Effector memory CD4-positive, alpha-beta T cell (primary cell): ENCODE measurements at places on chromosomes 2 and 18.

- H3K4me3 ChIP-seq: no peak overlapping the region
- no peak for DNase-seq
- no peaks in the 10 kb centered on the region for H3K4me1 ChIP-seq
- peaks cover 7% of the 10 kb centered on the region for H3K27me3 ChIP-seq
Observed at GRCh38 chr2:235271936-235272335, 221.9 kb upstream of the AGAP1 start.

DNA sequence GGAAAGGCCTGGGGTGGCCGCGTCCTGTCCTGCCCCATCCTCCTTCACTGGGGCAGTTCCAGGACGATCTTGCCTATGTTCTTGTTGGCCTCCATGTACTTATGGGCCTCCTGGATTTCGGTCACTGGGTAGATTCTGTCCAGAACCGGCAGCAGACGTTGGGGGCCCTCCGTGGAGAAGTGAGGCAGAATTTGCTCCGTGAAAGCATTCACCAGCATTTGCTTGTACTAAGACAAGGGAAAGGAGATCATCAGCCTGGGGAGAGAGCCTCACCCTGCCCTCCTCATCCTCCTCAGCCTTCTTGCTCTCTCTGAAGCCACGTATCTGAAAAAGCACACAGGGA lies 1.4 kb upstream of the SF3B6 start:
- H3K4me3 ChIP-seq: peak overlapping the region; percentile 56
- no peaks in the 10 kb centered on the region for H3K27me3 ChIP-seq
- H3K4me1 ChIP-seq: peaks cover 7% of the 10 kb centered on the region
- DNase-seq: no peak

GRCh38 chr2:4247791-4248190 lies 544.4 kb downstream of the DCDC2C start:
- H3K4me3 ChIP-seq: no peak overlapping the region
- H3K27ac ChIP-seq: no peak overlapping the region
- H3K4me1 ChIP-seq: no peaks in the 10 kb centered on the region
- H3K27me3 ChIP-seq: no peaks in the 10 kb centered on the region
- H3K36me3 ChIP-seq: no peaks in the 10 kb centered on the region
- no peak for DNase-seq

DNA sequence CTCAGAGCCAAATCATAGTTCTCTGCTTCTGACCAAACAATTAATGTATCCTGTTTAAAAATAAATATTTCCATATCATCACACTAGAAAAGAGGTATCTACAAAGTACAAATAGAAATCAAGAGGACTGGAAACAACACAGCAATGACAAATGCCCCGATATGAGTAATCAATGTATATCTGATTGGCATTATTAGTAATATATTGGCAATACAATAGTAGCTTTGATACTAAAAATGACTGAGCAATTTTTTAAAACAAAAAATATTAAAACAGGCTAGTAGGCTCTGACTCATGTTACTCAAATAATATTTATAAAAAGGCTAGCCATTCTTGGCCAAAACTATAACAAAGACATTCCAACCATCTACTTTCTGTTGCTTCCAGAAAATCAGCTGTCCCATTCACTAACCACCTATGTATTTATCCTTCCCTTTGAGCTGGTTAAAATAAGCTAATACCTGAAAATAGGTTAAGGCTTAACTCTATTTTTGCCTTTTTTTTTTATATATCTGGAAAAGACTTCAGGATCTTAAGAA lies 13.3 kb downstream of the PPP4R3B start:
- no peak overlapping the region for H3K27ac ChIP-seq
- no peak for DNase-seq
- peaks cover 8% of the 10 kb centered on the region for H3K4me1 ChIP-seq
- H3K4me3 ChIP-seq: no peak overlapping the region

DNA sequence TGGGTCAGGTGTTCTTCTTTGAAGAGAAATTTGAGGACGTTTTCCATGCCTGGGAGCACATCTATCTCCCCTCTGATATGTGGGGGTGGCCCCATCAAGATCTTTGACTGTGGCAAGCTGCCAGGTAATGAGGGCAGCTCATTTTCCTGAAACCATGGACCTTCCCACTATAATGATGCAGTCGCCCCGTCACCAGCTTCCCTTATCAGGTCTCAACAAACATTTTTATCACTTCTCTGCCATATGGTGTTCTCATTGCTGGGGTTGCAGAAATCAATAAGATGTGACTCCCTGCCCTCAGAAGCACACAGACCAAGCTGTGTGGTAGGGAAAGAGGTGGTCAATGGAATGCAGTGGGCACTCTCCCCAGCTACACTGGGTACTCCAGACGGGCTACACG lies 48.4 kb upstream of the B3GNT7 start:
- no peaks in the 10 kb centered on the region for H3K27me3 ChIP-seq
- no peaks in the 10 kb centered on the region for H3K36me3 ChIP-seq
- no peaks in the 10 kb centered on the region for H3K4me1 ChIP-seq

GRCh38 chr18:26556573-26556972 lies 8.2 kb upstream of the KCTD1 start:
- no peak overlapping the region for H3K27ac ChIP-seq
- no peak for DNase-seq
- no peaks in the 10 kb centered on the region for H3K4me1 ChIP-seq
- H3K36me3 ChIP-seq: no peaks in the 10 kb centered on the region

- no peaks in the 10 kb centered on the region for H3K36me3 ChIP-seq
- no peak overlapping the region for H3K4me3 ChIP-seq
- no peaks in the 10 kb centered on the region for H3K4me1 ChIP-seq
- H3K27me3 ChIP-seq: no peaks in the 10 kb centered on the region
- H3K27ac ChIP-seq: no peak overlapping the region
- DNase-seq: no peak
Observed at GRCh38 chr2:9354318-9354717, 69.0 kb downstream of the ITGB1BP1 start.

DNA sequence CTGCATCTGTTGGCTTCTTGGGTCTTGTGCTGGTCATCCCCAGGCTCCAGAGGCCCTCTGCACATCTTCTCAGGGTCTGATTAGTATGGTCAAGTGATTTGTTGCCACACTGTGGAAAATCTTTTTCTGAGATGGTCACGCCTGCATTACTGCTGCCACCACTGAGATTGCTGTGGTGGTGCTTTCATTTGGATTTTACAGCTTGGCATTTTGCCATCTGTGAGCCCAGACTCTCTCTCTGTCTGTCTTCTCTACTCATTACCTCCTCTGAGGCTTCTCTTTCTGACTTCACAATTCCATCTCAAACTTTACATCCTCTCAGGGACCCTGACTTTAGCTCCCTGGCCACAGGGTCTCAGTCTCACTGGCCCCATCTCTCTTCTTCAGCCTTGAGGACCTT lies 154.6 kb downstream of the LRRTM1 start:
- H3K4me1 ChIP-seq: no peaks in the 10 kb centered on the region
- no peak overlapping the region for H3K4me3 ChIP-seq
- no peaks in the 10 kb centered on the region for H3K36me3 ChIP-seq
- no peak overlapping the region for H3K27ac ChIP-seq
- no peaks in the 10 kb centered on the region for H3K27me3 ChIP-seq

- H3K36me3 ChIP-seq: peaks cover 47% of the 10 kb centered on the region
- H3K27me3 ChIP-seq: no peaks in the 10 kb centered on the region
- no peak overlapping the region for H3K4me3 ChIP-seq
- DNase-seq: no peak
- H3K4me1 ChIP-seq: no peaks in the 10 kb centered on the region
Observed at GRCh38 chr2:228115-228514, 35.7 kb downstream of the SH3YL1 start.

DNA sequence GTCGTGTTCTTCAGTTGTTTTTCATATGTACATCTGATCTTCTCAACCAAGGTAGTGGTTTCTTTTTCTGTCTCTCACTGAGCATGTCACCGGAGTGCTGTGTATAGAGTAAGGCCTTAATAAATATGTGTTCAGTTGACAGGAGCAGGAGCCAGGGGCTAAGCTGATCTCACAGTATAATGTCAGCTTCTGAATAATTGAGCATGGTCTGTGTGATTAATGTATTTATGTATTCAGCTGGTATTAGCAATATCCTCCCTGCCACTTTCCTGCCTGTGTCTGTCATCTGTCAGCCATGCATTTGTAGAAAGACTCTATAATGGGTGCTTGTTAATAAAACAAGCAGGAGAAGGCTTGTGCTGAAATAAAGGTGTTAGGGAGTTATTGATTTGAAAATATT lies 198.9 kb downstream of the ADCYAP1 start:
- no peak for DNase-seq
- no peak overlapping the region for H3K4me3 ChIP-seq
- no peak overlapping the region for H3K27ac ChIP-seq
- no peaks in the 10 kb centered on the region for H3K4me1 ChIP-seq

- no peak overlapping the region for H3K4me3 ChIP-seq
- H3K27me3 ChIP-seq: no peaks in the 10 kb centered on the region
- peaks cover 4% of the 10 kb centered on the region for H3K36me3 ChIP-seq
- no peak for DNase-seq
- H3K27ac ChIP-seq: no peak overlapping the region
Observed at GRCh38 chr2:46580416-46580815, 101.1 kb downstream of the TMEM247 start.

- DNase-seq: no peak
- no peaks in the 10 kb centered on the region for H3K27me3 ChIP-seq
- no peak overlapping the region for H3K4me3 ChIP-seq
Observed at GRCh38 chr2:189646521-189646920, 14.7 kb upstream of the ASNSD1 start.

DNA sequence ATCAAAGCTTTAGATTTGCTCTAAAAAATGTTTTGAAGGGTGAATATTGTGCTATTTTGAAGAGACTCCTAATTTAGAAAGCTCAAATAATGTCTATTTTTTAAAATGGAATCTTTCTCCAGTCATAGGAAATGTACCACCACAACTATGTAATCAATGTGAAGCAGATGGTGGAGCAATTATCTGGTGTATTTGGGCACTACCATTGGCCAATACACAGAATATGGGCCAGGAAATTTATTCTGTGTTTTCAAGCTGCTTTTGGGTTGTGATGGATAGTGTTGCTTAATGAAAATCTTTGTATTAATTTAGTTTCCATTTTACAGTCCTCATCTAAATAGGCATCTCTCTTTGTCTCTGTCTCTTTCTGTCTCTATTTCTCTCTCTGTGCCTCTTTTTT lies 17.1 kb upstream of the VWC2L start:
- no peaks in the 10 kb centered on the region for H3K36me3 ChIP-seq
- no peaks in the 10 kb centered on the region for H3K27me3 ChIP-seq
- H3K4me1 ChIP-seq: no peaks in the 10 kb centered on the region

DNA sequence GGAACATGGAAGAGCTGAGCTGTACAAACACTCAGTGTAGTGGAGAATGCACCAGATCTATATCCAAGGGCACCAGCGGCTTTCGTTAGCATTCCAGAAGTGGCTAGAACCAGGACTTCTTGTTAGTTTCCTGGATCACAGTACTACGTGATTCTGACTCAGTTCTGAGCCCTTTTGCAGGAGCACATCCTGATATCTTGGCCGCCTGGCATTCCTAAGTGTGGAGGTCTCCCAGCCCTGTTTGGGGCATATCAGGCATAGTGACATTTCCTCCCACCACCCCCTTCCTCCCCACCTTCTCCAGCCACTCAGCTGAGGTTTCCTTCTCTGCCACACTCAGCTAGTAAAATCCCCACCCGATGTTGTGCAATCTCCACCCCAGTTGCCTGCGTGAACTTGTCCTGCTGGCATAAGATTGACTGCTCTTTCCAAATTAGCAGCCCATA lies 63.4 kb downstream of the BMP10 start:
- no peak for DNase-seq
- peaks cover 3% of the 10 kb centered on the region for H3K4me1 ChIP-seq
- peaks cover 80% of the 10 kb centered on the region for H3K36me3 ChIP-seq
- peak overlapping the region; percentile 46 for H3K27ac ChIP-seq
- H3K27me3 ChIP-seq: no peaks in the 10 kb centered on the region

- H3K36me3 ChIP-seq: no peaks in the 10 kb centered on the region
- no peak overlapping the region for H3K27ac ChIP-seq
- no peaks in the 10 kb centered on the region for H3K27me3 ChIP-seq
- no peaks in the 10 kb centered on the region for H3K4me1 ChIP-seq
- no peak overlapping the region for H3K4me3 ChIP-seq
Observed at GRCh38 chr2:56100791-56101312, 82.9 kb upstream of the CCDC85A start.

DNA sequence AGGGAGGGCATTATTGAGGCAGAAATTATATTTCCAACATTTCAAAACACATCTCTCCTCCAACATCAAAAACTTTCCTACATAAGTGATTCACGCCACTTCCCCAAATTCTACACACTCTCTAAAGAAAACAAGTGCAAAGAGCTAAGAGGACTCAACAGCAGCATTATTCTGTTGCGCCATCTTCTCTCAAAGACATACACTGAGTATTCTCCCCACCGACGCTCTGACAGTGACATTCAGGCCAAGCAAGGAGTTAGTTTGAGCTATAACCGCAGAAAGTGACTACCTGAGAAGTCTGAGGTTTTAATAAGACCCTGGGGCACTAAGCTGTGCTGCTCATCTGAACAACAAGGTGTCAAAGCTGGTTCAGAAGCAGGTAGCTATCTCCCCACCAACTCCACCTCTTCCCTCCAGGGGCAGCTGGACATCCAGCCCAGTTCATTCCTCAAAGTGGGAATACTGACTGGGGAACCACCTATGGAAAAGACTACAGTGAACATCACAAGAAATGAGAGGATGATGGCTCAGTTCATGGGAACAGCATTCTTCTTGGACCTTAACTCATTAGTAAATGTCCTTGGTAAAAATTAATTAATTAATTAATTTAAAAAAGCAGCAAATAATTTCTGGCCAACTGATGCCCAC lies 309.5 kb upstream of the CCDC68 start:
- DNase-seq: no peak
- H3K4me3 ChIP-seq: no peak overlapping the region
- no peak overlapping the region for H3K27ac ChIP-seq
- H3K27me3 ChIP-seq: no peaks in the 10 kb centered on the region
- no peaks in the 10 kb centered on the region for H3K36me3 ChIP-seq
- no peaks in the 10 kb centered on the region for H3K4me1 ChIP-seq
